Right hindlimb (tissue), 1 donor: ENCODE measurements at places on chromosomes 4 and X.

DNA sequence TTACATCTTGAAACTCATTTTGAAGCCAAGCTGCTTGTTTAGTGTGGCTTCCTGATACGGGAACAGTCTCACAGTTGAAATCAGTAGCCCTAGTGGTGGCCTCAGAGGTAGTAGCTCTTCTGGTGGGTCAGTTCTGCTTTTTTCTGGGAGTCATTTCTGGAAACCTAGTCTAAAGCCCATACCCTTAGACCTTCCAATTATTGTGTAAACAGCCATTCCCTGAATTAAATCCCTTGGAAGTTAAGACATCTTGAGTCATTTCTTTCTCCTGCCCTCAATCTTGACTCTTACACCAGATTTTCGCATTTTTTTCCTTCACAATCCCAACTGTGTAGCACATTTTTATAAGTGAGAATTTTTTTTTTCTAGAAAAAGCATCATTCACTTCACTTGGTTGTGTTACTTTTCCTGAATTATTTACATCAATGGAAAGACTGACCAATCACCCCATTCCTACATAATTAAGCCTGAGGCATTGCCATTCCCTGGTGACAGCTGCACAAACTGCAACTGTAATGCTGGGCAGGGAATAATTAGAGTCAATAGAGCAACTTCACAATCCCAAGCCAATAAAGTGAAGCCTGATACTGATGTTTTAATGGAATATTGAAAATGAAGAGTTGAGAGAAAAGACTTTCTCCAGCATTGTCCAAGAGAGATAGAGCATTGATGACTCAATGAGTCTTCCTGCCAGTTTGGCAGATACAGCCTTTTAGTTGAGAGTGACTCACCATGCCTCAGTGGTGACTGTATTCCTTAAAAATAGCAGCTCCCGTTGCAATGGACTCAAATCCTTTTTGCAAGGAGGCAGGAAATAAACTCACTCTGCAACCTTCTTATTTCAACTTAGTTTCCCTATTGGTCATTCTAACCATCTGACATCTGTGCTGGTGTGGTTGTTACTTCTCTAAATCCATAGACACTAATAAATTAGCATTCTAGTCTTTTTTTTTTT, 13.0 kb upstream of the SEPSECS start:
- DNase-seq: peak; percentile 56

DNA sequence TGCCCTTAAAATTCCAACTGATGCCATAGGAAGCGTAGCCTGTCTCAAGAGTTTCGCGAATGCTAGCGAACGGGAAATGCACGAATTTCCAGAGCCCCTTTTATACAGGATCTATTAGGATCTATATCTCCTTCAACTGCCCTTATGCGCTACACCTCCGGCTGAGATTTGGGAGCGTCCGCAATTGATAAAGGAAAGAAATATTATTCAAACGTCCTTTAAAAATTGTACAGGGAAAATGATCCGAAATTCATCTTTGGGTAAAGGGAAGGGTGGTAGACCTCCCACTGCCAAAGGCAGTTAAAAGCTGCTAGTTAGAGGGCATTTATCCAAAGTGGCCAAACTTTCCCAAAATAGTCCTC, 609 bp downstream of the NR3C2 start:
- no peak for DNase-seq

DNA sequence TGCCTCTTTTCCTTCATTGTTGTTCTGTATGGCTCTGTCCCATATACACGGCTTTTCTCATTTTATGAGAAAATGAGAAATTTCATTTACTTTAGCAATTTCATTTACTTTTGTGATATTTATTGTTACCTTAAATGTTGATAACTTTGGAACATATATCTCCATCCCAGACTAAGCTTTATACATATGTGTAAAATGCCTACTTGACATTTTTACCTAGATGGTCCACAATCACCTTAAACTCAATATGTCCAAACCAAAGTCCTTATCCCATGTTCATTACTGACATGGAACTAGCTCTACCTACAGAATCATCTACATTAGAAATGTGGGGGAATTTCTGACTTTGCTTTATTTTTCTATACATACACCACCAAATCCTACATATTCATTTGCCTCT, 590.5 kb upstream of the CT83 start:
- no peak for DNase-seq

DNA sequence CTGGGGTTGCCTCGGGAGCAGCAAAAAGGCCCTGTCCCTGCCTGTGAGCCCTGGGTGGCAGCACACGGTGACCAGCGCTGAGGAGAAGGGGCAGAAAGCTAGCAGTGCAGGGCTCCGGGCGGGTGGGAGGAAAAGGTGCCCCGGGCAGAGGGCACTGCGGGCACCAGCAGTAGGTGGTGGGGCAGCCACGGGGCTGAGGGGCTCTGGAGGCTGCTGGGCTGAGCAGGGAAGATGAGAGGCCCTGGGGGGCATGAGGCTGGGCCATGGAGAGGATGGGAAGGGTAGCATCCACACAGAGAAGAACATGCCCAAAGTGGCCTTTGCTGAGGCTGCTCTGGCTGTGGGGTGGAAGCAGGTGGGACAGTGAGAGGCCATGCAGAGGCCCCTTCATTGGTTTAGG, 67.5 kb upstream of the NKX1-1 start:
- DNase-seq: no peak

DNA sequence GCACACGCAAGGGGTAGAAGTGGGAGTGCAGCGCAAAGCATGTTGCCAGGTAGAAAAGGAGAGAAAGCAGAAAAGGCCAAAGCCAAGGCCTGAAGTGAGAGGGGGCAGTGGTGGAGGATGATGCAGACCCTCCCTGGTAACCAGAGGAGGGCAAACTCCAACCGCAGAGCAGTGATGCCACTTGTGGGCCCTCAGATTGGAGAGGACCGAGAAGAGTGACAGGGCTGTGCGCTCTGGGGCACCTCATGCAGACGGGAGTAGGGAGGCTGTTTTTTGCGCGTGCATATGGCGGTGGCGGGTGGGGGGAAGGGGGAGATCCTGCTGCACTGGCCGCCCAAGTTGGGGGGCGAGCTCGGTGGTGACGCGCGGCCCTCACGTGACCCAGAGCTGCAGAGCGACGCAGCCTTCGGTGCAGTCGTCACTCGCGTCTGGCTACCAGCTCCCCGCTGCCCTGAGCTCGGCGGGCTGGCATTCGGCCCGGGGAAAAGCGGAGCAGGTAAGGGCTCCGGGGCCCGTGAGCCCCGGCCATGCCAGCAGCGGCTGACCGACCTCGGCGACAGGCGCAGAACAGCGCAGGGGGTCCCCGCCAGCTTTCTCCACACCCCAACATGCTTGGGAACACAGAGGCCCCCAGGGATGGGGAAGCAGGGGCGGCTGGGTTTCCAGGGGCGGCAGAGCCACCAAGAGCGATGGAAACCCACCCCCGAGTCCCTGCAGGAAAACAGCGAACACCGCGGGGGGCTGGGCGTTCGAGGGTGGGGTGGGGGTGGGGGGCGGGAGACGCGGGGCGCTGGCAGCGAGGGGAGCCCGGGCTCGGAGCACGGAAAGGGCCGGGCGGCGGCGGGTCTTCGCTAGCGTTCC, at the start of gene BEX3:
Gene BEX3, plus strand, starts transcription at position 421 of the 861 bp plus-strand sequence. CDS start 984 bp downstream, outside the sequence.
- DNase-seq: peak; percentile 85

DNA sequence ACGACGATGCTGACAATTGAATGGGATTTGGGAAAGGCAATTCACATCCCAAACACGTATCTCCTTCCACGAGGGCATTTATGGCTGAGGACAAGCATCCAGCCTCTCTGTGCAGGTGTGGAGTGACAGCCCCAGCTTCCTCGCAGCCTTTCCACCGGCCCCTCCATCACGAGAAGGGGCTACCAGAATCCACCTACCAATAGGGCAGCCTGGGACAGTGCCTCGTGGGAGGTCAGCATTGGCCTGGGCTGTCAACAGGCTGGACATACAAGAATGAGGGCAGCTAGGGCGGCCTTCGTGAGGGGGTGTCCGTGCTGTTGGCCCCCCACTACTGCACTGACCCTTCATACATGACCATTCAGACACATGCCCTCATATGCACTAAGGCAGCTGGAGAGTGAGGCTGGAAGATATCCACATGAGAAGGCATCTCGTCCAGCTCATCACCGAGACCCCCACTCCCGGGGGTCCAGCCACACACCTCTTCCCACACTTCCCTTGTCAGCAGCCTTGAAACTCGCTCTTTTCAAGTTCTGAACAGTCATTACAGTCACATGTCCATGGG, 81.0 kb upstream of the ADRA2C start:
- no peak for DNase-seq

DNA sequence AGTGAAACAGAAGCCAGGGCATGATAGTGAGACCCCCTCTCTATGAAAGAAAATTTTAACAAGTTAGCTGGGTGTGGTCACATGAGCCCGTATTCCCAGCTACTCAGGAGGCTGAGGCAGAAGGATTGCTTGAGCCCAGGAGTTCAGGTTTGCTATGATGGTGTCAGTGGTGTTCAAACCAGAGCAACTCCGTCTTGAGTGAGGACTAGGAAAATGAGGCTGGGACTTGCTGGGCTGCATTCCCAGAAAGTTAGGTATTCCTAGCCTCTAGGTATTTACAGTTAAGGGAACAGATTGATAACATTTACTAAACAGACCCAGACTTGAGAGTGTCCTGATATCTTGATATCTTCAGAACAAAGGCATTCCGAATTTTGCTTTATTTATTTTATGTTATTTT, 37.0 kb upstream of the NOCT start:
- no peak for DNase-seq

- no peak for DNase-seq
Measured at GRCh38 chrX:9681011-9681410, 84.6 kb downstream of the GPR143 start.

GRCh38 chr4:152476796-152477195, 59.1 kb downstream of the FBXW7 start:
- DNase-seq: no peak

DNA sequence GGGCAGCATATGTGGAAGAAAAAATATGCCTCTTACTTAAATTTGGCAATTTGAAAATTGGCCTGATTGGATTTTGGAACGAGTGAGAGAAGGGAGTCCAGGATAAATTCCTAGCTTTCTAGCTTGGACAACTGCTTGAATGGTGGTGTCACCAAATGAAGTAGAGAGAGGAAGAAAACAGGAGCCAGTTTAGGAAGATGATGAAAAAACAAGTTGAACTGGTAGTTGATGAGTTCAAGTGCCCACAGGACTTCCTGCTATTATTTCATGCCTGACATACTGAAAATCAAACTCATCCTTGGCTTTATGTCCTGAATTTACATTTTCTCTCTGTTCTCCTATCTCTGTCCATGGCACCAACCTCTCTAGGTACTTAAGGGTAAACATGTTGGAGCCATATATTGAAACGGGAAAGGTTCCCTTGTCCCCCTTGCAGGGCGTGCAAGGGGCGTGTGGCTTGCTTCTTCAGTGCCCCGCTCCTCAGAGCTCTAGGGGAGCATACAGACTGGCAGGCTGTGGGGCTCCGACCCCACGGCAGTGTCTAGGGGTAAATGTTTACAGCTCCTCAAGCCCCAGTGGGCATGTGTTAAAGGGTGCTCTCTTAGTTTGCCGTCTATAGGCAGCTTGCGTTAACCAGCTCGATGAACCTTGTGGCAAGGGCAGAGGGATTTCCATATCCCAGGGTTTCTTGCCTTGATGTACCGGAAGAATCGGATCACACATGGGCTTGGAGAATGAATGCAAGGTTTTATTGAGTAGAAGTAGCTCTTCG, 250.7 kb upstream of the PGRMC2 start:
- no peak for DNase-seq

DNA sequence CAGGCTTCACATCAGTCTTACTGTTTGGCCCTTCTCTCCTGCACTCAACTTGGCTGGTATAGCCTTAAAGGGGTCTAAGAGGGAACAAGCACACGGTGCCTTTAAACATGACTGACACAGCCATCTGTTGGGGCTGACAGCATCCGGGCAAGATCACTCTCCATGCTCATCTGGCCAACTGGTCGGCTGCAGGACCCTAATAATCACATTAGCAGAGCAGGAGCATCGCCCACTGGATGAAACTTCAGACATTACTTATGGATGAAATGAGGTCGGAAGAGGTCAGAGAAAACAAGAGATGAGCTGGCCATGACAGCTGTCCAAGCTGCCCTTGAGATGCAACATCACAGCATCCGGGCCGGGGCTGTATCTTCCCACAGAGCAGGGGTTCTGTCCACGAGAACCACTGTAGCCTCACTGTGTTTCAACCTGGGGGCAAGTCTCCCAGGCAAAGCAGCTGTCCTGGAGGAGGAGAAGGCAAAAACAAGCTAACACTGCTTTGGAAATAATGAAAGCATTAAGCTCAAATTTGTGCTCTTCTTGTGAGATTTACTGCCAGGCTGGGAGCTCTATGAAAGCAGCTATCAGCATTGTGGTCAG, 94.4 kb upstream of the TTC29 start:
- DNase-seq: no peak

DNA sequence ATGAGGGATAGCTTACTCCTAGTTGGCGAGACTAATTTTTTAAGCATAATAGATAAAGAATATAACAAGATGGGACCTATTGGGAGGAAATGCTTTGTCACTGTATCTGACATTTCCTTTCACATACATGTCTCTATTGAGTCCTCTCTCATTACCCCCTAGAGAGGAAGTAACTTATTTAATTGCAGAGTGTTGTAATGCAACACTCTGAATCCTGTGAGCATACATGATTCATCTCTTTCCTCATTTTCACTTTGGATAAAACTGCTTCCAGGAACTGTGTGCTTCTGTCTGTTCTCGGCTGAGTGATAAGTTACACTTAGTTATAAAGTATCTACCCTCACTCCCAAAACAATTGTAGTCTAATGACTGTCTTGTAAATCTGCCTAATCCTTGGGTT, 266.1 kb upstream of the ANXA10 start:
- no peak for DNase-seq

DNA sequence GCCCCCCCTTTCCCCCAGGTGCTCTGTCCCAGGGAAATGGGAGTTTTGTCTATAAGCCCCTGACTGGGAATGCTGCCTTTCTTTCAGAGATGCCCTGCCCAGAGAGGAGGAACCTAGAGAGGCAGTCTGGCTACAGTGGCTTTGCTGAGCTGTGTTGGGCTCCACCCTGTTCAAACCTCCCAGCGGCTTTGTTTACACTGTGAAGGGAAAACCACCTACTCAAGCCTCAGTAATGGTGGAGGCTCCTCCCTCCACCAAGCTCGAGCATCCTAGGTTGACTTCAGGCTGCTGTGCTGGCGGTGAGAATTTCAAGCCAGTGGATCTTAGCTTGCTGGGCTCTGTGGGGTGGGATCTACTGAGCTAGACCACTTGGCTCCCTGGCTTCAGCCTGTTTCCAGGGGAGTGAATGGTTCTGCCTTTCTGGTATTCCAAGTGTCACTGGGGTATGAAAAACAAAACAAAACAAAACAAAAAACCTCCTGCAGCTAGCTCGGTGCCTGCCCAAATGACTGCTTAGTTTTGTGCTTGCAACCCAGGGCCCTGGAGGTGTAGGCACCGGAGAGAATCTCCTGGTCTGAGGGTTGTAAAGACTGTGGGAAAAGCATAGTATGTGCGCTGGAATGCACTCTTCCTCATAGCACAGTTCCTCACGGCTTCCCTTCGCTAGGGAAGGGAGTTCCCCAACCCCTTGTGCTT, 41.7 kb downstream of the ITM2A start:
- no peak for DNase-seq

DNA sequence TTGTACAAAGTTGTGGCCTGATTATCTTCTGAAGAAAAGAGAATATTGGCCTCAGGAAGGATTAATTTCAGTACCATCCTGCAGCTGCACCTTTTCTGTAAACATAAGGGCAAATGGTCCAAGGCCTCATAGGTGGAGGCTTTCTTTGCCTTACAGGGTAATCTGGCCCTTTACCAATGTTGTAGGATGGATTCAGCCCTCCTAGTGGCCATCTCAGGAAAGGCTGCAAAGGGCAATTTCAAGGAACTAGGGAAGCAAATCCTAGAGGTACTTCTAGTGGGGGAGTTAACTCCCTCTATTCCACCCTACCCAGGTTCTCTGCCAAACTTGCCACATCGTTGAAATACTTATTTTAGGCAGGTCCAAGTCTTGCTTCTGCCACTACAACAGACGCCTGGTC, 57.6 kb downstream of the UGT2B11 start:
- DNase-seq: no peak
